ENCODE measurements at places on chromosomes 6 and 20.

- DNase-seq = no peak
Observed at GRCh38 chr6:19571176-19571575, 266.0 kb upstream of the ID4 start.

- no peak for DNase-seq
Observed at GRCh38 chr20:63698739-63699465, 2.5 kb downstream of the TNFRSF6B start.

GRCh38 chr6:100226811-100227210 lies 232.8 kb upstream of the MCHR2 start:
- no peak for DNase-seq

DNA sequence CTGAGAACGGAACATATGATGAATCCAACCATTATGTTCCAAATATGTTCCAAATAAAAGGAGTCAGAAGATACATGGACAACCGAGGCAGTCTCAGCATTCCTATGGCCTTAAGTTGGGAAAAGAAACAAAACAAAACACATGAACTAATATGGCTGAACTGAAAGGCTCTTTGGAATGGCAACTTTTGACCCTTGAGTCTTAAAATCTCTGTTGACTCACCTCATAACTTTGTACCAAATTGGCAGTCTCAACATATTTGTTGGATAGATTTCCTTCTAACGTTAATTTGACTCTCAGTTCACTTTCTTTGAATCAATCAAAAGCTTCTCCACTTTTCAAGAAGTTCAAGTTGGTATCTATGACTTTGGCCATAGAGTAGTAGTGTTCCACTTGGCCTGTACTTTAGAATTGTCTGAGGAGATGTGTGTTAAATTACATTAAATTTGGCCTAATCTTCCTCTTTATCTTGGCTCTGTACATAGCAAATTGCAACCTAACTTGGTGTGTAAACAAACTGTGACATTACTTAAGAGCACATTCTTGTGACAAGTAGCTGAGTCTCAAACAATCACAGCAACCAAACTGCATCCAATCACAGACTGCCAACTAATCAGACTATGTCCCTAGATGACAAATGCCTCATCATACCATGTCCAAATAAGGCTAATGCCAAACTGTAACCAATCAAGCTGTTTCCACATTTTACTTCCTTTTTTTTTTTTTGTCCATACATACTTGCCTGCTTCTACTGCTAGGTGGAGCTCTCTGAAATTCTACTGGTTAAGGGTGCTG lies 208.8 kb downstream of the BMP2 start:
- DNase-seq = no peak

GRCh38 chr6:35370124-35370741 lies 27.9 kb downstream of the PPARD start:
- peak; percentile 34 for DNase-seq

All from stimulated activated CD4-positive, alpha-beta T cell treated with anti-CD3 and anti-CD28 coated beads, Interleukin-1b, Interleukin-23, amount 100 ng/mL, for 24 hours (primary cell).